Mucosa of gallbladder (tissue), 1 donor: ENCODE measurements at places on chromosomes 6 and 20. TPM values are rescaled to one million over a fixed set of nuclear protein-coding genes. Genes with fewer than 3 reads are reported as not detected.

DNA sequence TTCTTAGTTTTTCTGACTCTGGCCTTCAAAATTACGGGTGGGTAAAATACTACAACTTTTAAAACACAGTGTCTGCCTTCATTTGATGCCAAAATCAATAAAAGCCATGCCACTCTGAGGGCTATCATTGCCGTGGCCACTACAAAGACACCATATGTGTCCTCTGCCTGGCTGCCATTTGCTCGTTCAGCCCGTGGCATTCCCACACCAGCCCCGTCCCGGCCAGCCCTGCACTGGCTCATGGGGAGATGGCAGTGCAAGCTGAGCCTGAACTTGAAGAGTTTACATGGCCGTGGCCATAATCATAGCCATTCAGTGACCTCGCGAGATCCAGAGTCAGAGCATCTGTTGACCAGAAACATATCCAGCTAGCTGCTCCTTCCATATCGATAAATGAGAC, 79.2 kb downstream of the SMOC2 start:
- DNase-seq, result no peak

GRCh38 chr6:52536424-52536916, 40.4 kb downstream of the TRAM2 start:
- DNase-seq, result no peak

GRCh38 chr6:40348591-40348990, 238.6 kb downstream of the LRFN2 start:
- DNase-seq, result no peak

- DNase-seq, result no peak
Observed at GRCh38 chr6:37942606-37943376, 123.3 kb downstream of the ZFAND3 start.

- DNase-seq, result no peak
Observed at GRCh38 chr6:6006006-6006427, 708 bp downstream of the NRN1 start.

- DNase-seq, result peak; percentile 87
Observed at GRCh38 chr20:50379049-50379990, 130.9 kb upstream of the PTPN1 start.

GRCh38 chr6:13303668-13304017, 24.7 kb downstream of the TBC1D7 start:
- DNase-seq, result peak; percentile 70

KCNB1 gene
- total RNA-seq, result 7.1 TPM

DNA sequence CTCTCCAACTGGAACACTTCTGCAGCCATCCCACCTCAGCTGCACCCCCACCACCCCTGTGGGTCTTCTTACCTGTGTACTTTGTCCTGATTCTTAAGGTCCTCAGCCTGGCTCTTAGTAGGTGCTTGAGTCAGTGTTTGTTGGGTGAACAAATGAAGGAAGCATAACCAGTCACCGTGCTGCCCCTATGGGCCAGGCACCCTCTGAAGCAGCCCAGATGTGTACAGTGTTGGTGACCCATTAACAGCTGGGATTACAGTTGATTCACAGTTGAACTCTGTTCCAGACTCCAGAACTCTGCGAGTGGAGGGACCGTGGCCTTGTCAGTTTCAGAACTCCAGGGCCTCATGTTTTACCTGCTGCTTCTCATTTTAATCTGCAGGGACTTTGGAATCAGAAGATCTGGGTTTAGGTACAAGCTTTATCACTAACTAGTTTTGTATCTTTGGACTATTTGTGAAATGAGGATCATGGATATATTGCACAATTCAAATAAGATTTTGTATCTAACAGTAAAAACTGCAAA, 203.8 kb downstream of the TMEM242 start:
- no peak for DNase-seq

- DNase-seq, result no peak
Observed at GRCh38 chr20:35284992-35285805, 627 bp upstream of the EIF6 start.

GRCh38 chr6:130907687-130908086, 80.5 kb downstream of the SMLR1 start:
- DNase-seq, result peak; percentile 22

PSMB9 gene
- total RNA-seq, result 31.2 TPM

GRCh38 chr6:151443454-151443853, 8.5 kb downstream of the RMND1 start:
- DNase-seq, result no peak

GRCh38 chr6:55049866-55050265, 124.4 kb upstream of the HCRTR2 start:
- DNase-seq, result no peak

GRCh38 chr6:157830354-157831017, 7.4 kb downstream of the SNX9 start:
- DNase-seq, result no peak

GRCh38 chr6:47970826-47971225, 140.2 kb downstream of the PTCHD4 start:
- DNase-seq, result no peak

C6orf15 gene
- not detected for total RNA-seq

DNA sequence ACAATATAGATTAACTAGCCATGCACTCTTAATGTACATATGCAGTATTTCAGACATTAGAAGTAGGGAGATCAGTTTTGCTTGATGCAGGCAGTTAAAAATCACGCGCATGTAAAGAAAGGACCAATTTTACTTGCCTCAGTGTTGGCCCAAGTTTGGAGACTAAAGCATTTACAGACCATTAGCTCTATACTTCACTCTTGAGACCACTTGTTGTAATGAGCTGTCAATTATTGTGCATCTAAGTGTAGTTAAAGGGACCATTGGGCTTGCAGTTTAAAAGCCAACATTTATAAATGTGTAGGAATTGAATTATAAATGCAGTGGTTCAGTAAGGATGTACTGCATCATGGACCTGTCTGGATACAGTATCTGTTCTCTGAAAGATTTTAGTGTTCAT, 53.7 kb downstream of the PLCB4 start:
- DNase-seq, result no peak

VARS2 gene
- 61.4 TPM for total RNA-seq

OR12D3 gene
- total RNA-seq, result not detected

DNA sequence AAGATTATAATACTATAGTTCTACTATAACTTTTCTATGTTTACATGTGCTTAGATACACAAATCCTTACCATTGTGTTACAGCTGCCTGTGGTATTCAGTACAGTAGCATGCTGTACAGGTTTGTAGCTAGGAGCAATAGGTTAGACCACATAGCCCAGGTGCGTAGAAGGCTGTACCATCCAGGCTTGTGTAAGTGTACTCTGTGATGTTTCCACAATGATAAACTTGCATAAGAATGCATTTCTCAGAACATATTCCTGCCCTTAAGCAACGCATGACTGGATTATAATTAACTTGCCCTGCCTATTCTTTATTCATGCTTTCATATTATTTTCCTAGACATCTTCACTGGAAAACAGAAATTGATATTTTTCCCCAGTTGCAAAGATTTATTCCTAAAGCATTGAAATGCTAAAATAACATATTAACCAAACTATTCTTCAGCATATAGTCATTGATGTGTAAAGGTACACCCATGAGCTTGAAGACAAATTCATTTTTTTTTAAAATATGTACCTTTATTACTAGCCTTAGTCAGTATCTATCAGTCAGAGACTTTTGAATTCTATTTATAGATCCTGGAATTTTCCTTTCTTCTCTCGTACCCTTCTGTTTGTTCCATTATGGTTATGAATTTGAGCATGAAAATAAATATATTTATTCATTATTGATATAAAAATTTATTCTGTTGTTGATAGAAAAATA, 7.2 kb upstream of the CTAGE9 start:
- DNase-seq, result no peak

DNA sequence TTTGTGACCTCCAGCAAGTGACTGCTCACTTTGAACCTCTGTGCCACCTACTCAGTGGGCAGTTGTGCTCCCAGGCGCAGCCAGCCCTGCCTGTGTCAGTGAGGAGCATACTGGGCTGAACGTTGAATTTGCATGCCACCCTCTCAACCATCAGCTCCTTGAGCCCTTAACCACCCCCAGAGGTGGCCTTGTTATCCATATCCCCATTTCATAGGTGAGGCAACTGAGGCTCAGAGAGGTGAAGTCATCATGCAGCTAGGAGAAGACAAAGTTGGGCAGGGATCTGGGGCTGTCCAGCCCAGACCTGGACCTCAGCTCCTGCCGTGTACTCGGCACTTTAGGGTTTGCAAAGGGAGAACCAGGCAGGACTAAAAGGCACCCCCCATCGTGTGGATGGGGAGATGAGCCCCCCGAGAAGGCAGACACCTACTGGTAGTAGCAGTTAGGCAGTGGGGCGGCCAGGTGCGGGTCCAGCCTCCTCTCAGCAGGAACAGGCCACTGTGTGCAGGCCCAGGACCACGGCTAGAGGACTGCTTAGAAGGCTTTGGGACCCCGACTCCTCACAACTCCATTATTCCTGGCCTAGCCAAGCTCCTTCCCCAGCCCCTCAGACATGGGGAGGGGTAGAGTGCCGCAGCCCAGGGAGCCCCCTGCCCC, 100.8 kb upstream of the MYL9 start:
- no peak for DNase-seq

SLPI gene
- total RNA-seq, result 548 TPM

GRCh38 chr20:62063315-62063980, 2.2 kb downstream of the TAF4 start:
- no peak for DNase-seq

CST7 gene
- 4.3 TPM for total RNA-seq

- no peak for DNase-seq
Observed at GRCh38 chr20:5608442-5609161, 141.6 kb upstream of the SHLD1 start.

- DNase-seq, result peak; percentile 89
Observed at GRCh38 chr20:768426-768978, at the start of gene SLC52A3. Gene SLC52A3 (minus strand): TSS chr20:768500. CDS start chr20:765774, 2,726 bp downstream.

- DNase-seq, result no peak
Observed at GRCh38 chr6:79048611-79049010, 29.4 kb downstream of the PHIP start.

GRCh38 chr6:16985513-16986284, 116.2 kb upstream of the STMND1 start:
- DNase-seq, result peak; percentile 16

PAK5 gene
- total RNA-seq, result 12.5 TPM

DNA sequence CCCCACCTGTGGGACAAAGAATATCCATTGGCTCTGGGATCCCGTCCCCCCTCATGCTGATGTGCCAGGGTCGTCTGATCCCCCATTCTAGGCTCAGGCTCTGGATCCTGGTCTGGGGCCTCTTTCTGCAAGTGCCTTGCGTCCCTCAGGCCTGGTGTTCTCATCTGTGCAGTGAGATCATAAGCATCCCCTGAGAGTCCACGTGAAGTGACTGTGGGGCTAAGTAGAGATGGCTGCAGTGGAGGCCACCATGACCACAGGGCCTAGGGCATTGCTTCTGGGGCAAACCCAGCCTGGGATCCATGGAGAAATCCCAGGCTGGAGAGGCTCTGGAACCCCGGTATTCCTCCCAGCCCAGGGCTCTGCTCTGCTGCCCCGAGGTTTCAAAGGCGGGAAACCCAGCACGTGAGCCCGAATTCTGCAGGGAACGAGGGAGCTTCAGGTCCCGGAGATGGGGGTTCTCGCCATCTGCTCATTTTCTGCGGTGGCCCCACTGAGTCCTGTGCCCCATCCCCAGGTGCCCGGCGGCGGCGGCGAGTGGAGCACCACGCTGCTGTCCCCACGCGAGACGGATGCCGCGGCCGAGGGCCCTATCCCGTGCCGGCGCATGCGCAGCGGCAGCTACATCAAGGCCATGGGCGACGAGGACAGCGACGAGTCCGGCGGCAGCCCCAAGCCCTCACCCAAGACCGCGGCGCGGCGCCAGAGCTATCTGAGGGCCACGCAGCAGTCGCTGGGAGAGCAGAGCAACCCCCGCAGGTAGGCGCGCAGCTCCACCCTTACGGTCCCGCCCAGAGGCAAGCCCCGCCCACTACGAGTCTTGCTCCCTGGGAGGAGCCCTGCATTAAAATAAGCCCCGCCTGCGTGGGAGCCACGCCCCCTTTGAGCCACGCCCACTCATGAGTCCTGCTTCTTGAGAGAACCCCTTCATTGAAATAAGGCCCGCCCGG, 105.5 kb upstream of the MYL9 start:
- peak; percentile 71 for DNase-seq

DNA sequence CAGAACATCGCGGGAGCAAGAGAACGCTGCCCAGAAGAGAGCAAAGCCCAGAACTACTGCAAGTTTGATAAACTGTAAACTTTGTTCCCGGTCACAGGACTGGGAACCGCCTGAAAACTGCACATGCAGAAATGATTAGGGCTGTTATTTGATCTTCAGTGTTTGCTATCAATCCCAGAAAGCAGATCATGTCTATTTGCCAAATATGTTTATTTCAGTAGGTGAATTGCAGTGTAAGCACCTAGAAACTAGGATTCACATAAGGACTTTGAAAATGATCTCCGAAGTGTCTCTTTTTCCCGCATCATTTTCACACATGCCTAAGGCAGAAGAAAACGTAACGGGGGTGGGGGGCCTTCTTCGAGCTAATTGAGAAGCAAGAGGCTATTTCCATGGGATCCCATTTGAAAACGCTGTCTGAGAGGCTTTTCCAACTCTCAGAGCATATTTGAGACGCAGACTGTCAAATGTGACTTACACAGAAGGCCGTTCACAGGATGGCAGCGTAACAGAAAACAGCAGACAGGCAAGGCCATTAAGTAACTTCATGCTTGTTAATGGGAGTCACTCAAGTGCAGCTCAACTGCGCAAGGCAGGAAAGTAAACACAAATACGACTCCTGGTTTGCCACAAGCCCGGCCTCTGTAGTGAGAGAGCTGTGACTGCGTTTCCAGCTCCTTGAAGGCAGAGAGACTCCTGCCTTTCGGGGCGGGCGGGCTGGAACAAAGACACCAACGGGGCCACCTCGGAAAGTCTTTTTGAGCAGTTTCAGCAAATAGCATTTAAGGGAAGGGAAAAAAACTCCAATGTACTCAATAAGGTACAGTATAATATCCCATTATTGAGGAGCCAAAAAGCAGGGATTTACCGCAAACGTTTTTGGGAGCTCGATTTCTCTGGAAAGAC, 144.7 kb upstream of the ZNF217 start:
- DNase-seq, result peak; percentile 73

DNA sequence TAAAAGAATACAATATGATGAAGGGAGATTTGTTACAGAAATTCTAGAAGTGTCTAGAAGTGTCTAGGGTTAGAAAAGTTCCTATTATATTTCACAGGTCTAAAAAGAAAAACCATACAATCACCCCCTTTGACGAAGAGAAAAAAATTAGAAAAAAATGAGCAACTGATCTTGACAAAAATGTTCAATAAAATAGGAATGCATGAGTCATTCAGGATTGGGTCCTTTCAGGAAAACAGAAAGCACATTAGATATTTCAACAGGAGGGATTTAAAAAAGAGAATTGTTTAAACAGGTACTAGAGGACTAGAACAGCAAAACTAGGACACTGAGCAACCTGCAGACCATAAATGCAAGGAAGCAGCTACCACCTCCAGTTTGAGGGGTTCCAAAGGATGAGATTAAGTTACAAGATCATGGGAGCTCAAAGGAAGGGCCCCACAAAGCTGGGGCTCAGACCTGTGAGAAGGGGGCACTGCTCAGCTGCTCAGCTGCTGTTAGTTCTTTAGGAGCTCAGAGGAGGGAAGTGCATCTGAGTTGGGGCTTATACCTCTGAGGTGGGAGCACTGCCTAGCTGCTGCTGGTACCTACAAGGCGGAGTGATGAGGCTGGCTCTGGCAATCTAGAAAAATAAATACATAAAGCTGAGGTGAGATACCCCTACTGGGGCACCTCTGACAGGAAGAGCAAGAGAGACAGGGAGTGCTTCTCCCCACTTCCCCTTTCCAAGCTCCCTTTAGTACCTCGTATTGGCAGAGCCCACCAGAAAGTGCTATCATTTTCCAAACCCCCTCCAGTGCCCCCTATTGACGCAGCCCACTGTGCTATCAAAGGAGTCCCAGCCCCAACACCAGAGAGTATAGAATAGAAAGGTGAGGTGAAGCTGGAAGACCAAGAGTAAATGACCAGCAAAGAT, 27.1 kb upstream of the BEND6 start:
- no peak for DNase-seq

- DNase-seq, result no peak
Observed at GRCh38 chr6:90095145-90095544, 200.9 kb downstream of the GJA10 start.
